ENCODE measurements at places on chromosomes 5 and 9.

- no peak for DNase-seq
Measured at GRCh38 chr5:22604711-22605110, 248.4 kb downstream of the CDH12 start.

GRCh38 chr5:43370352-43370751 lies 41.8 kb downstream of the CCL28 start:
- no peak for DNase-seq

DNA sequence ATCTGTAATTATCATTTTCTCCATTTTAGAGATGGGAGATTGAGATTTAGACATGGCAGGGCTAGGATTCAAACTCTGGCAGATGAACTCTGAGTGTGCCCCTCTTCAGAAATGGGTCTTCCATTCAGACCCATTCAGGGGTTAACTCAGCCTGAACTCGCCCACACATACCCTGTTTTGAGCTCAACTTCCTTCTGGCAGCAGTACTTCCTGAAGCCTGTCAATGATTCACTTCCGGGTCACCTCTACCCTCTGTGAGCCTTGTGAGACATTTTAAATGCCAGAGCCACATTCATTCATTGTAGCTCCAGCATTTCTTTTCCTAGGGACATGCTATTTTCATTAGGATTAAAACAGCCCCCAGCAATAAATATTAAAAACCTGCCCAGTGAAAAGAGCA lies 209.3 kb upstream of the SLC24A2 start:
- no peak for DNase-seq

- DNase-seq: no peak
Measured at GRCh38 chr5:138102454-138103318, 18.9 kb downstream of the WNT8A start.

- no peak for DNase-seq
Measured at GRCh38 chr9:6543204-6543603, 102.3 kb downstream of the GLDC start.

- DNase-seq: no peak
Measured at GRCh38 chr9:106414042-106414441, 448.9 kb upstream of the ZNF462 start.

GRCh38 chr5:147918899-147919298 lies 12.6 kb upstream of the C5orf46 start:
- DNase-seq: no peak

- no peak for DNase-seq
Measured at GRCh38 chr5:1032551-1033027, 24.0 kb downstream of the NKD2 start.

- no peak for DNase-seq
Measured at GRCh38 chr9:137305060-137305797, 3.2 kb upstream of the NRARP start.

- DNase-seq: no peak
Measured at GRCh38 chr5:2326601-2327000, 424.9 kb downstream of the IRX2 start.

GRCh38 chr5:7753596-7753995 lies 97.3 kb downstream of the CFAP90 start:
- no peak for DNase-seq

- DNase-seq: no peak
Measured at GRCh38 chr9:129624168-129624759, 1.7 kb upstream of the NTMT1 start.

DNA sequence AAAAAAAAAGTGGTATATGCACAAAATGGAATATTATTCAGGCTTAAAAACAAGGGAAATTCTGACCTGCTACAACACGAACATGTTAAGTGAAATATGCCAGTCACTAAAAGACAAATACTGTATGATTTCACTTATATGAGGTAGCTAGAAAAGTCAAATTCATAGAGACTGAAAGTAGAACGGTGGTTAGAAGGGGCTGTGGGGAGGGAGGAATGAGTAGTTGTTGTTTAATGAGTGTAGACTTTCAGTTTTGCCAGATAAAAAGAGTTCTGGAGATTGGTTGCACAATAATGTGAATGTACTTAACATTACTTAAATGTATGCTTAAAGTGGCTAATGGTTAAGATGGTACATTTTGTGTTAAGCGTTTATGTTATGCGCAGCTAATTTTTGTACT lies 79.5 kb upstream of the IL12B start:
- no peak for DNase-seq

- DNase-seq: no peak
Measured at GRCh38 chr5:134982230-134982629, 14.5 kb downstream of the CATSPER3 start.
